ENCODE measurements at places on chromosomes 16 and 17. TPM values are rescaled to one million over a fixed set of nuclear protein-coding genes. Genes with fewer than 3 reads are reported as not detected.

GRCh38 chr16:57959121-57959520 is 11.8 kb downstream of the CNGB1 start:
- H3K36me3 ChIP-seq: no peaks in the 10 kb centered on the region
- DNase-seq: peak; percentile 38
- H3K4me3 ChIP-seq: no peak overlapping the region
- H3K4me1 ChIP-seq: peaks cover 29% of the 10 kb centered on the region
- H3K27me3 ChIP-seq: no peaks in the 10 kb centered on the region

GRCh38 chr16:85139881-85140339 is 27.6 kb upstream of the CIBAR2 start:
- no peak overlapping the region for H3K4me3 ChIP-seq
- H3K4me1 ChIP-seq: peaks cover 15% of the 10 kb centered on the region
- H3K36me3 ChIP-seq: no peaks in the 10 kb centered on the region
- peaks cover 16% of the 10 kb centered on the region for H3K27me3 ChIP-seq

TPSAB1 gene
- not detected for total RNA-seq

GRCh38 chr16:28596115-28596630 is 677 bp downstream of the SULT1A2 start:
- peak overlapping the region; percentile 94 for H3K27ac ChIP-seq
- no peaks in the 10 kb centered on the region for H3K27me3 ChIP-seq
- peak overlapping the region; percentile 67 for H3K4me3 ChIP-seq
- peaks cover 34% of the 10 kb centered on the region for H3K4me1 ChIP-seq

DNA sequence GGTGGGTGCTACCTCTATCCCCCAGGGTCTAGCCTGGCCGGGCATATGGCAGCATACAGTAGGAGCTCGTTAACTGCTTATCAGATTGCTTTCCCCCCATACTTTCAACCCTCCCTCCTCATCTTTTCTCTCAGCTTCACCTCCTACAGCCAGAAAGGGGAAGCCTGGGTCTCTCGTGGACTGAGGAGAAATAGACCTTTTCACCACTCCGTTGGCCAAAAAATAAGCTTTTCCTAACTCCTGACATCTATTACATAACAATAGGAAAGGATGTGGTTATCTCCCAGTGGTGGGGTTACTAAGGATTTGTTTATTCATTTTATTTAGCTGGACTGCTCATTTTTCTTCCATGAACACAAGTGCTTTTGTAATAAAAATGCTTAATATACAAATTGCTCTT is 9.0 kb upstream of the CXCL16 start:
- H3K27ac ChIP-seq: no peak overlapping the region
- no peak overlapping the region for H3K4me3 ChIP-seq
- H3K36me3 ChIP-seq: no peaks in the 10 kb centered on the region
- DNase-seq: no peak
- H3K27me3 ChIP-seq: peaks cover 15% of the 10 kb centered on the region

DNA sequence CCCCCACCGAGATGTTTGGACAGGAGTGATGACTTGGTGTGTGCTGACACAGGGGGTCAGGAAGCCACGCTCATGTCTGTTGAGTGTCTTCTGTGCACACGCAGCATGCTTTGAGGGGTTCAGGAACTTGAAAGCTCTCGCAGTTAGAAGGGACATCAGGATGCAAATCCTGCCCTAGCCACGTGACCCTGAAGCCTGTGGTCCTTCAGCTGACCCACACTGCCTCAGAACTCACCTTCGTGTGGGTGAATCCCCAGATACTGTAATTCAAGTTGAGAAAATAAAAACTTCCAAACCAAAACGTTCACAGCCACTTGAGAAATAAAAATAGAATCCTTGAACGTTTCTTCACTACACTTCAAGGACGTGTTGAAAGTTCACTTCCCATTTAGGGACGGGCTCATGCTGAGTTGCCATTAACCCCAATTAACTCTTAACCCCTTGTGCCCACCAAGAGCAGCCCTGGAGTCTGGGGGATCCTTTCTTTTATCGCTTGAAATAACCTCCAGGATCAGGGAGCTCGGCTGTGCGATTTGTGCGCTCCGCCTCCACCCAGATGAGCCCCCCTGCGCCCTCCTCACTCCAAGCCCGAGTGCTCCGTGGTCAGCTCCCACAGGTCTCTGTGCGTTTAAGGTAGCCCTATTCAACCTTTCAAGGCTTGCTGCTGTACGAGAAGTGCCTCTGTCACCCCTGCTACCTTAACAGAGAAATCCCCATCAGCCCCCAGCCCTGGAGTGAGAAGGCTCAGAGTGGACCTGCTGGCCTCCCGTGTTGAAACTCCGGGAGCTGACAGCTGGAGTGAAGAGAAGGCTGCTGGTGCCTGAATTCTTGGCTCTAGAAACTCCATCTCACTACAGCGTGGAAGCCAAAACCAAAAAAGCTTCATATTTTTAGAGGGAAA is 36.2 kb upstream of the NAT9 start:
- no peak for DNase-seq
- H3K27ac ChIP-seq: no peak overlapping the region
- no peaks in the 10 kb centered on the region for H3K4me1 ChIP-seq
- no peak overlapping the region for H3K4me3 ChIP-seq
- H3K36me3 ChIP-seq: no peaks in the 10 kb centered on the region

GRCh38 chr17:54770836-54771235 is 129.8 kb upstream of the TOM1L1 start:
- H3K4me1 ChIP-seq: no peaks in the 10 kb centered on the region
- H3K27ac ChIP-seq: no peak overlapping the region
- no peak overlapping the region for H3K4me3 ChIP-seq
- H3K36me3 ChIP-seq: no peaks in the 10 kb centered on the region
- no peak for DNase-seq

- H3K27me3 ChIP-seq: peaks cover 33% of the 10 kb centered on the region
- no peaks in the 10 kb centered on the region for H3K4me1 ChIP-seq
- no peaks in the 10 kb centered on the region for H3K36me3 ChIP-seq
- no peak overlapping the region for H3K27ac ChIP-seq
- no peak overlapping the region for H3K4me3 ChIP-seq
Measured at GRCh38 chr17:48153691-48154358, 46.3 kb downstream of the SNX11 start.

SAMD14 gene
- 0.73 TPM for total RNA-seq

SDK2 gene
- 0.04 TPM for total RNA-seq

DNA sequence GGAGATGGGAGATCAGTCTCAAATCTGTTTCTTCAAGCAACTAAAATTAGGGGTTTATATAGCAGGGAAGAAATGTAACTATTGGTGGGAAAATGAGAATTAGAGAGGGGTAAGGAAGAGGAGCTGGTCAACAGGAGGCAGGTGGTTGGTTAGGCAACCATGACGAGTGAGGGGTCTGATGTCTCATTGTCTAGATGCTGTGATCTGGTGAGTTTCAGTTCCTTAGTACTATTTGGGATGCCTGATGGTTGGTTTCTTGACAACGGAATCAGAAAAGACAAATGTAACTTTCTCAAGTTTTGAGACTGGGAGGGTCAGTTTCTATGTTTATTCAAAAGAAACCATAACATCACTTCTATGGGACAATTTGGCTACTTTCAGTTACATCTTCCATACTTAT is 415.3 kb upstream of the C16orf82 start:
- H3K36me3 ChIP-seq: no peaks in the 10 kb centered on the region
- no peak overlapping the region for H3K27ac ChIP-seq
- no peak overlapping the region for H3K4me3 ChIP-seq
- H3K4me1 ChIP-seq: no peaks in the 10 kb centered on the region

ACSM2A gene
- total RNA-seq: not detected

DNA sequence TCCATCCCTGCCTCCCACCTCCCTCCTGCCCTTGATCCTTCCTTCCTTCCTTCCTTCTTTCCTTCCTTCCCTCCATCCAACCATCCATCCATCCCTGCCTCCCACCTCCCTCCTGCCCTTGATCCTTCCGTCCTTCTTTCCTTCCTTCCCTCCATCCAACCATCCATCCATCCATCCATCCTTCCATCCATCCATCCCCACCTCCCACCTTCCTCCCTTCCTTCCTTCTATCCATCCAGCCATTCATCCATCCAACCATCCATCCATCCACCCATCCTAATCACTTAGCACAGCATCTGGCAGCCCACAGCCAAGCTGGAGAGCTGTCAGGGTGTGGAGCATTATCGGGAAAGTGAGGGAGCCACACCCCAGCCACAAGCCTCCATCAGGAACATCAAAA is 54.5 kb downstream of the TK2 start:
- no peak overlapping the region for H3K4me3 ChIP-seq
- no peak for DNase-seq
- H3K27ac ChIP-seq: no peak overlapping the region
- H3K27me3 ChIP-seq: no peaks in the 10 kb centered on the region
- no peaks in the 10 kb centered on the region for H3K4me1 ChIP-seq

KRT24 gene
- total RNA-seq: not detected

DNA sequence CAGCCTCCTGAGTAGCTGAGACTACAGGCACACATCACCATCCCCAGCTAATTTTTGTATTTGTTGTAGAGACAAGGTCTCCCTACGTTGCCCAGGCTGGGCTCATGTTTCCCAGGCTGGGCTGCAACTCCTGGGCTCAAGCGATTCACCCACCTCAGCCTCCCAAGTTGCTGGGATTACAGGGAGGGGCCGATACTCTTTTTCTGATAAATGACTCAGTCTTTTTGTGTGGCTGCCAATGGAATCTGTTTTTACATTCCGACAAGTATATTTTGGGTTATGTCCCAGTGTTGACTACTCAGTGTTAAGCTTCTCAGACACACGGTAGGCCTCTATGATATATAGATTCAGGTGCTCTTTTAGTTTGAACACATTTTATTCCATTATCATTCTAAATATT is 58.1 kb downstream of the SLFN11 start:
- no peak overlapping the region for H3K4me3 ChIP-seq
- no peak overlapping the region for H3K27ac ChIP-seq
- H3K27me3 ChIP-seq: peaks cover 9% of the 10 kb centered on the region
- DNase-seq: peak; percentile 47
- H3K4me1 ChIP-seq: no peaks in the 10 kb centered on the region

KRTAP17-1 gene
- total RNA-seq: not detected

TMEM98 gene
- total RNA-seq: not detected

DNA sequence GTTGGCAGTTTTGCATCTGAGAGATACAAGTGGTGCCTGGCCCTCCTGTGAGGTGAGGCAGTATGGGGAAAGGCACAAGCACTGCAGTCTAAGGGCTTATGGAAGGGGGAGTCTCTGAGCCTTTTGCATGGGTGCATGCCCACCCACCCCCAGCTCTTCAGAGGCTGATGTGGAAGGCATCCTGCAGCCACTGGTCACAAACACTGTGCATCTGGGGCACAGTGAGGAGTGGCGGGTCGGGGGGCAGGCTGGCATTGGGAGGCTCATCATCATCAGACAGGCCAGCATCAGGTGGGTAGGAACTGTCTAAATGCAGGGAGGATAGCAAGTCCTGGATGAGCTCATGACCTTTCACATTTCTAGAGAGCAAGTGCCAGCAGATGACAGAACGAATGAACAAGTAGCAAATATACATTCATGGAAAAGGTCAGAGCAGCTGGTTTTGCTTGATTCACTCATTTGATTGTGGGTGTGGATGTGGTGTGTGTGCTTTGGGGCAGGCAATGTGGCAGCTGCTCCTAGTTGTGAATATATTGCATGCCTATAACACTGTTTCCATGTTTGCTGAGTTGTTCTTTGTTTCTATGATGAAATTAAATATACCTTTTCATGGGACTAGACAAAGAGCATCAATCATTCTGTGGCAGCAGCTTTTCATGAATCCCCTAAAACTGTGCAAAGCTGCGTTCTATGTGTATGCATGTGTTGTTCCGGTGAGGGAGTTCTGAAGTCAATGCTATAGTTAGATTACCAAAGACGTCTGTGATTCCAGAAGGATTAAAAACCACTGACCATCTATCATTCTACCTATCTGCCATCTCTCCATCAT is 29.2 kb downstream of the TRIM25 start:
- no peak overlapping the region for H3K27ac ChIP-seq
- peaks cover 35% of the 10 kb centered on the region for H3K36me3 ChIP-seq
- no peak overlapping the region for H3K4me3 ChIP-seq
- no peaks in the 10 kb centered on the region for H3K4me1 ChIP-seq

DNA sequence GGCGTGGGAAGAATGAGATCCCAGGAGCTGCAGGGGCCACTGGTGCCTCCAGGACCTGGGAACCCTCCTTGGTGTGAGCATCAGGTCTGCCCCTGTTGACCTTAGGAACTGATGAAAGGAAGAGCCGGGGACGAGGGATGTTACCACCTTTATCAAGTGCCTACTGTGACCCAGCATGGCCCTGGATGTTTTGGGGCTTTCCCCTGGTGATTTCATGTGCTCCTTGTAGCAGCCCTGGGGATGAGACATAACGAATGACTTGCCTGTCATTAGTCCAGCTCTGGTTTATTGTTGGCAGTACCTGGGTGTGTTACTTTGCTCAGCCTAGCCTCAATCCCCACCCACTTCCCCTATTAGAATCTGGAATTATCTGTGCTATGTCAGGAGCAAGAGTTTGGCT is 39.9 kb downstream of the WSCD1 start:
- no peaks in the 10 kb centered on the region for H3K4me1 ChIP-seq
- H3K27ac ChIP-seq: no peak overlapping the region
- no peaks in the 10 kb centered on the region for H3K36me3 ChIP-seq
- no peak overlapping the region for H3K4me3 ChIP-seq

DNA sequence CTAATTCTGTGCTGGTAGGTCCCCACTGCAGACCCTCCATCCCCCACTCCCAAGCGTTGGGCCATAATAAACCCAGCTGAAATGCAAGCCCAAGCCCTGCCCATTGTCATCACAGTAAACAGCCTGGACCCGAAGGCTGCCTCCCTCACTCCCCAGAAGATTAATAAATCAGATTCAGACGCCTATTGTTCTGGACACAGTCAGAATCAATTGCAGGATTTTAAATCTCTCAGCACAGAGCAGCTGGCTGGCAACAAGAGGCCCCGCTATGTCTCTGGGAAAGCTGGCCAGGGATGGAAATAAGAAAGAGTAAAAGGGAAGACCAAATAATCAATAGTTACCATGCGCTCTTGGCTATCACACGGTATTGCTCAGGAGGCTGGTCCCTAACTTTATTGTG is 93.9 kb downstream of the C17orf67 start:
- H3K36me3 ChIP-seq: no peaks in the 10 kb centered on the region
- DNase-seq: no peak
- no peaks in the 10 kb centered on the region for H3K4me1 ChIP-seq
- H3K27ac ChIP-seq: no peak overlapping the region
- H3K27me3 ChIP-seq: peaks cover 26% of the 10 kb centered on the region

PAQR4 gene
- 33.6 TPM for total RNA-seq

KRT23 gene
- total RNA-seq: not detected

DNA sequence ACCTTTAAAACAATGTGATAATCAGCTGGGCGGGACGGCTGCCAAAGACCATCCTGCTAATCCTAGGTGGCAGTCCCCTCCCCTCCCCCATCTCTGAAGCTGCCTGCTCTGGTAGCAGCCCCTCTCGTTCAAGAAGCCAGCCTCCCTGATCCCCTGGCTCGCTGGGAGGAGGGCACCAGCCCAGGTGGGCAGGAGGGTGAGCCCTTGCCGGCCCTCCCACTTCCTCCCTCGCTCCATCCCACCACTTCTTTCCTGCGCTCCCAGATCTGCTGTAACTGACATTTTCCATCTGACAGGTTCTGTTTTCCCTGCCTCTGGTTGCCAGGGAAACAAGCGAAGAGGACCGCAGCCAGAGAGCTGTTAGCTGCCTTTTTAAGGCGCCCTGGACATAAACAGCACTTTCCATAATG is 155.7 kb upstream of the TNRC6C start:
- H3K27ac ChIP-seq: no peak overlapping the region
- DNase-seq: no peak
- no peaks in the 10 kb centered on the region for H3K4me1 ChIP-seq
- H3K36me3 ChIP-seq: no peaks in the 10 kb centered on the region
- H3K27me3 ChIP-seq: peaks cover 57% of the 10 kb centered on the region
- H3K4me3 ChIP-seq: no peak overlapping the region

TEX14 gene
- 0.28 TPM for total RNA-seq

GRCh38 chr17:8387914-8388651 is 5.1 kb upstream of the RPL26 start:
- no peak overlapping the region for H3K27ac ChIP-seq
- H3K4me1 ChIP-seq: peaks cover 27% of the 10 kb centered on the region
- no peak for DNase-seq
- no peaks in the 10 kb centered on the region for H3K27me3 ChIP-seq

All from PC-9 (cell line).